ENCODE measurements at places on chromosomes 2 and 18. TPM values are rescaled to one million over a fixed set of nuclear protein-coding genes. Genes with fewer than 3 reads are reported as not detected.

DNA sequence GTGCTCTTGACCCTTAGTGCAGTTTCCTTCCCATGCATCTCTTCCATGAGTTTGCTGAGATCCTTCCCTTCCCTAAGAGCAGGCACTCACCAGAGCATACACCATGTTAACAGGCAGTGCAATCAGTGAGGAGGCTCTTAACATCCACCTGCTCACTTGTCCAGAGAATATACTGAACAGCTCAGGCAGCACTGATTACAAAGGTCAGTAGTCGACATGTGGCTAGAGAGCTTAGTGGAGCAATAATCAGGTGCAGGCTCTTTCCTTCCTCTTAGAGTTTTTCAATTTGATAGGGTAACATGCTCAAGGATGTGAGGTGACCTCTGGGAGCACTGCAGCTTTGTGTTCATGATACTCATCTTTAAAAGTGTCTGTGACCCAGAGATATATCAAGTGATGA is 144.1 kb upstream of the SETBP1 start:
- no peak overlapping the region for H3K27ac ChIP-seq
- DNase-seq = no peak
- H3K36me3 ChIP-seq = no peaks in the 10 kb centered on the region

- peaks cover 26% of the 10 kb centered on the region for H3K27me3 ChIP-seq
- H3K4me3 ChIP-seq = no peak overlapping the region
Observed at GRCh38 chr2:204177977-204178522, 241.5 kb downstream of the ICOS start.

DNA sequence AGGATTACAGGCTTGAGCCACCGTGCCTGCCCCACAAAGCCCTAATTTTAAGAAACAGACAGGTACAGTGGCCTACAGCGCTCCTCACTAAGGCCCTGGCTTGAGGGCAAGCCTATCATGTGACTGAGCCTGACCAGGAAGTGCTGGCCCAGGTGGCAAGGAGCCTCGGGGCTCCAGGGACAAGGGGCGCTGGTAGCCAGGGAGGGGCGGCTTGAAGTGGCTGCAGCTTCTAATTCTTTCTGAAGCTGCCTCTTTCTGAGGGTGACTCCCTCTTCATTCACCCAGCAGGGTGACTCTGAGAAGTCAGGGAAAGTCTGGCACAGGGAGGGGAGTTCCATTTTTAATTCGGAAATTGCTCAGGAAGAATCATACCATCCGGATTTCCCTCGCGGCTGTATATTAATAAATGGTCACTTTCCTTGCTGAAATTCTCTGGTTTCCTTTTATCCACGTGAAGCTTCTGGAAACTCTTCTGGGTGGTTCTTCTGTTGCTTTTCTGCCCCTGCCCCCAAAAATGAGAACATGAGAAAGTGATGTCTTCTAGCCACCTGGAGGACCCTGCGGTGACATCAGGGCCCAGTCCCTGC is 115.7 kb downstream of the FAM210A start:
- H3K36me3 ChIP-seq = no peaks in the 10 kb centered on the region

GRCh38 chr2:45404807-45405297 is 206.2 kb downstream of the SRBD1 start:
- H3K27ac ChIP-seq = no peak overlapping the region
- no peaks in the 10 kb centered on the region for H3K27me3 ChIP-seq
- no peak for DNase-seq
- no peaks in the 10 kb centered on the region for H3K36me3 ChIP-seq

GRCh38 chr2:64258566-64258965 is 114.3 kb upstream of the PELI1 start:
- no peak overlapping the region for H3K4me3 ChIP-seq
- no peak for DNase-seq

- H3K27ac ChIP-seq = no peak overlapping the region
- peaks cover 4% of the 10 kb centered on the region for H3K36me3 ChIP-seq
- no peaks in the 10 kb centered on the region for H3K4me1 ChIP-seq
Observed at GRCh38 chr2:120451334-120451733, 105.4 kb downstream of the INHBB start.

GRCh38 chr2:203463266-203463678 is 71.8 kb downstream of the RAPH1 start:
- peaks cover 4% of the 10 kb centered on the region for H3K36me3 ChIP-seq
- no peaks in the 10 kb centered on the region for H3K4me1 ChIP-seq
- peaks cover 7% of the 10 kb centered on the region for H3K27me3 ChIP-seq
- DNase-seq = no peak
- no peak overlapping the region for H3K4me3 ChIP-seq

DNA sequence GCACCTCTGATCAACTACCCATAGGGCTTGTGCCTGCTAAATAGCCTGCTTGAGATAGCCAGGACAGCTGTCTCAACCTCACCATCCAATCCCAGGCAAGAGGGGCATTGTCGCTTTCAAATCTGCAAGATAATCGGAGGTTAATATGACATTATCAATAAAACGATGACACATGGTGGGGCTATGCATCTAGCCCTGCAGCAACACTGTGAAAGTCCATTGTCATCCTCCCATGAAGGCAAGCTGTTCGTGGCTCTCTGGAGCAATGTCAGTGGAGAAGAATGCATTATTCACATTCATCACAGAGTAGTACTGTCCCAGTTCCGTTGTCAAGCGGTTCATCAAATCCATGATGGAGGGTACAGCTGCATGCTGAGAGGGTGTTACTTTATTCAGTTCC is 18.9 kb upstream of the KLHL23 start:
- H3K27me3 ChIP-seq = no peaks in the 10 kb centered on the region
- H3K27ac ChIP-seq = no peak overlapping the region
- H3K4me1 ChIP-seq = no peaks in the 10 kb centered on the region
- no peak for DNase-seq
- no peaks in the 10 kb centered on the region for H3K36me3 ChIP-seq

GRCh38 chr2:119888680-119889079 is 124.2 kb upstream of the EPB41L5 start:
- no peaks in the 10 kb centered on the region for H3K27me3 ChIP-seq
- DNase-seq = no peak
- H3K27ac ChIP-seq = no peak overlapping the region
- no peak overlapping the region for H3K4me3 ChIP-seq

The CYP1B1 gene
- total RNA-seq = 1.4 TPM

The MAP2 gene
- 0.94 TPM for total RNA-seq

The MARCHF7 gene
- 69.4 TPM for total RNA-seq

The CGREF1 gene
- total RNA-seq = not detected

The CAVIN2 gene
- 6.1 TPM for total RNA-seq

The ALK gene
- not detected for total RNA-seq
